ENCODE measurements at places on chromosomes 1 and 21.

DNA sequence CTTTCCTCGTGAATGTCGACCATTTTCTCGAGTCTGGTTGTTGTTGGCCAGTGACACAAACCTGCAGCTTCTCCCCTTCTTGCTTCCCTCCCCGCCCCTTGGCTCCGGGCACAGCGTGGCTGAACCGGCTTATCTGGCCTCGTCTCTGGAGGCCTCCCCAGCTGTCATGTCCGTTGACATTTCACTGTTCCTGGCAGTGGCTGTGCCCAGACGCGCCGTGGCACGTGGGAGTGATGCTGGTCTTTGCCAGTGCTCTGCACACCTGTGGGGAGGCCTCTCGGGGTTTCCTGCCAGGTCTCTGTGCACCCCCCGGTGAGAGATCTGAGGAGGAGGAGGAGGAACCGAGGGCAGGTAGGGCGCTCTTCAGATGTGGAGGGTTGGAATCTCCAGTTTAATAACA, 23.7 kb downstream of the SKI start:
- peak overlapping the region; percentile 7 for H3K27ac ChIP-seq
- H3K4me3 ChIP-seq = no peak overlapping the region
- H3K27me3 ChIP-seq = no peaks in the 10 kb centered on the region
- peaks cover 18% of the 10 kb centered on the region for H3K36me3 ChIP-seq

DNA sequence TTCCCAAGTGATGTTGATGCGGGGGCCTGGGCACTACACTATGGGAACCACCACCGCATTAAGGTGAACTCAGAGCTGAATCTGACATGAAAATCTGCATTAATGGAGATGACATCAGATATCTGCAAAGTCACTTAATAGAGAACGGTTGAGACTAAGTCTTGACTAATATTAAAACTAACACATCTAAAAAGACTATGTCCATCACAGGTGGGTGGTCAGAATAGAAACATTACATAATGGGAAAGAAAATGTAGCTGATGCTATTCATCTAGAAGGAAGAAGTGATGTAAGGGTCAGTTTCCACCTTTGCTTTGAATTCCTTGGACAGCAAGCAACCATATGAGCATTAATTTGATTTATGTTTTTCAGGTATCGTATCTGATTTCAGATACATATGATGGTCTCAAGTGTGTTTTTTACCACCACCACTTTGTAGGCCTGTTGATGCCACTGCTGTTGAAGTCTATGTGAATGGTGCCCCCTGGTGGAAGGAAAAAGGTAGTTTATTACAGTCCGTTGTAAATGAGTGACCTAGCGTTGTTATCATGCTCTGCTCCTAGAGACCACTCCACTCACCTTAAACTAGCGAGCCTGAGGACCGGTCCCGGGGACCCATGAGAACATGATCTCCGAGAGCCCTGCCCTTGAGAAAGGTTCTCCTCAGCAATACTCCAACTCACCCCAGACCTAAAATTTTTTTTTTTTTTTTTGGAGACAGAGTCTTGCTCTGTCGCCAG, 73.5 kb downstream of the BACH1 start:
- no peak overlapping the region for H3K27ac ChIP-seq
- no peak overlapping the region for H3K4me3 ChIP-seq
- peak; percentile 91 for DNase-seq
- H3K36me3 ChIP-seq = no peaks in the 10 kb centered on the region
- no peaks in the 10 kb centered on the region for H3K4me1 ChIP-seq

- no peak overlapping the region for H3K4me3 ChIP-seq
- H3K36me3 ChIP-seq = no peaks in the 10 kb centered on the region
- no peak overlapping the region for H3K27ac ChIP-seq
- peaks cover 64% of the 10 kb centered on the region for H3K4me1 ChIP-seq
- H3K27me3 ChIP-seq = no peaks in the 10 kb centered on the region
- DNase-seq = no peak
Measured at GRCh38 chr1:224505454-224506093, 71.0 kb upstream of the WDR26 start.

GRCh38 chr1:34856697-34857096, 2.9 kb downstream of the SMIM12 start:
- H3K27ac ChIP-seq = no peak overlapping the region
- no peak for DNase-seq
- H3K27me3 ChIP-seq = no peaks in the 10 kb centered on the region
- H3K4me1 ChIP-seq = peaks cover 30% of the 10 kb centered on the region

DNA sequence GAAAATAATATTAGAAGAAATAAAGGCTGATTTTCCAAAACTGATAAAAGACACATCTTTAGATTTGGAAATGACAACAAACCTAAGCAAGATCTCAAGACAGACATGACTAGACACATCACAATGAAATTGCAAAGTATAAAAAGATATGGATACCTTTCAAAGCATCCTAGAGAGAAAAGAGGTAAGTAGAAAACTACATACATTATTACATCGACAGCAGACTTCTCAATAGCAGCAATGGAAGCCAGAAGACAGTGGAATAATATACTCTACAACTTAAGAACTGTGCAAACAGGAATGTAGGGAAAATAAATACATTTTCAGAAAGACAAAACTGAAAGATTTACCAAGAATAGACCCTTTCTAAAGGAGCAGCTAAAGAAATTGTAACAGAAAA, 50.2 kb downstream of the DENND1B start:
- peak; percentile 10 for DNase-seq
- no peak overlapping the region for H3K27ac ChIP-seq
- H3K4me3 ChIP-seq = no peak overlapping the region
- H3K36me3 ChIP-seq = no peaks in the 10 kb centered on the region
- no peaks in the 10 kb centered on the region for H3K4me1 ChIP-seq

GRCh38 chr1:167532964-167533824, 14.9 kb upstream of the CD247 start:
- no peak overlapping the region for H3K4me3 ChIP-seq
- H3K27me3 ChIP-seq = no peaks in the 10 kb centered on the region
- no peaks in the 10 kb centered on the region for H3K36me3 ChIP-seq
- no peaks in the 10 kb centered on the region for H3K4me1 ChIP-seq
- DNase-seq = no peak

- peaks cover 42% of the 10 kb centered on the region for H3K36me3 ChIP-seq
- peak overlapping the region; percentile 61 for H3K27ac ChIP-seq
Measured at GRCh38 chr1:154944401-154945159, 8.1 kb upstream of the PMVK start.

DNA sequence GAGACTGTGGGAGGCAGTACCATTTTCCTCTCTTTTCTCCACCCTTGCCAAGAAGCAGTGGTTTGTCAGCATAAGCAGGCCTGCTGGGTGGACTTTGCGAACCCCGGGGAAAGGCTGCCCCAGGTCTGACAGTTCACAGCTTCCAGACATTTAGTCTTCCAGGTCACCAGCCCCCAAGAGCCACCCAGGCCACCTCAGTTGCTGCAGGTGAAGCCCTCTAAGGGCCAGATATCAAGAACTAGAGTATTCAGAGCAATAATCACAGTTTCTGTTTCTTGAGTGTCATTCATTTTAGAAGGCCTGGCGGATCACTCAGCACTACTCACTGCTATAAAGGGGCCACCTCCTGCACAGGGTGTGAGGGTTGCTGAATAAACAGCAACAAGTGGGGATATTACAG, 9.5 kb upstream of the ADORA3 start:
- no peak for DNase-seq
- no peak overlapping the region for H3K27ac ChIP-seq
- no peaks in the 10 kb centered on the region for H3K36me3 ChIP-seq
- H3K4me3 ChIP-seq = no peak overlapping the region
- H3K4me1 ChIP-seq = peaks cover 65% of the 10 kb centered on the region
- no peaks in the 10 kb centered on the region for H3K27me3 ChIP-seq

- DNase-seq = no peak
- H3K36me3 ChIP-seq = no peaks in the 10 kb centered on the region
- H3K27ac ChIP-seq = no peak overlapping the region
- H3K27me3 ChIP-seq = no peaks in the 10 kb centered on the region
- no peak overlapping the region for H3K4me3 ChIP-seq
Measured at GRCh38 chr1:67314696-67315095, 7.0 kb downstream of the IL12RB2 start.

DNA sequence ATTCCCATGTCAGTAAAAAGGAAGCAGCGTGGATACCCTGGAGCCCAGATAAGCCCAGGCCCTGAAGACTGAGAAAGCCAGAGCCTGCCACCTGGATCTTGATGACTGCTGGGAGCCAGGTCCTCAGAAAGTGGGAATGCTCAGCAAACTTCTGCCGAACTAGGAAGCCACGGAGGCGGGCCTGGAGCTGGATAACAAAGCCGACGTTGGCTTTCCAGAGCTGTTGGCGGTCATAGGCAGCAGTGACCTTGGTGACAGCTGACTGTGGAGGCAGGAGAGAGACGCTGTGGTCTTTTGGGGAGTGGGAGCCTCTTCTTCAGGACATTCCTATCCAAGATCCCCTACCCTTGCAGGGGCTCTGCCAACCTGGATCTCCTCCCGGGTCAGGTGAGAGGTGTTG, 24.4 kb downstream of the IQGAP3 start:
- peaks cover 16% of the 10 kb centered on the region for H3K36me3 ChIP-seq
- H3K4me3 ChIP-seq = no peak overlapping the region
- no peak overlapping the region for H3K27ac ChIP-seq
- no peaks in the 10 kb centered on the region for H3K27me3 ChIP-seq
- DNase-seq = no peak
- no peaks in the 10 kb centered on the region for H3K4me1 ChIP-seq

DNA sequence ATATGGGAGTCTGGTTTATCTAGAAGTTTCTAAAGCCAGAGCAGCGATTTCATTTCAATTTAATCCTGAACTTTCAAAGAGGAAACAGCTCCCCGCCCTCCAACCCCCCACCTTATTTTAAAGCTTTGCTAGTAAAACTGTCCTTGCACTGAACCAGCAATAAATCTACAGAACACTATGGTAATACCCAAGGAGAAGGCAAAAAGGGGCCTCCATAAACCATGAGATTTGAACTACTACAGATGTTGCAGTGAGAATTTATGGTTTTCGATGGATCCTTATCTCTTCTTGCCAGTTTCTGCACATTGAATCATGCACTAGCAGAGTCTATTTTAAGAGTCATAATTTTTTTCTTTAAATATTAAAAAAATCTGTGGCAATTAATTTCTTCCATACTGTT, 64.8 kb upstream of the BEND5 start:
- H3K4me3 ChIP-seq = no peak overlapping the region
- DNase-seq = no peak
- no peak overlapping the region for H3K27ac ChIP-seq
- no peaks in the 10 kb centered on the region for H3K27me3 ChIP-seq

DNA sequence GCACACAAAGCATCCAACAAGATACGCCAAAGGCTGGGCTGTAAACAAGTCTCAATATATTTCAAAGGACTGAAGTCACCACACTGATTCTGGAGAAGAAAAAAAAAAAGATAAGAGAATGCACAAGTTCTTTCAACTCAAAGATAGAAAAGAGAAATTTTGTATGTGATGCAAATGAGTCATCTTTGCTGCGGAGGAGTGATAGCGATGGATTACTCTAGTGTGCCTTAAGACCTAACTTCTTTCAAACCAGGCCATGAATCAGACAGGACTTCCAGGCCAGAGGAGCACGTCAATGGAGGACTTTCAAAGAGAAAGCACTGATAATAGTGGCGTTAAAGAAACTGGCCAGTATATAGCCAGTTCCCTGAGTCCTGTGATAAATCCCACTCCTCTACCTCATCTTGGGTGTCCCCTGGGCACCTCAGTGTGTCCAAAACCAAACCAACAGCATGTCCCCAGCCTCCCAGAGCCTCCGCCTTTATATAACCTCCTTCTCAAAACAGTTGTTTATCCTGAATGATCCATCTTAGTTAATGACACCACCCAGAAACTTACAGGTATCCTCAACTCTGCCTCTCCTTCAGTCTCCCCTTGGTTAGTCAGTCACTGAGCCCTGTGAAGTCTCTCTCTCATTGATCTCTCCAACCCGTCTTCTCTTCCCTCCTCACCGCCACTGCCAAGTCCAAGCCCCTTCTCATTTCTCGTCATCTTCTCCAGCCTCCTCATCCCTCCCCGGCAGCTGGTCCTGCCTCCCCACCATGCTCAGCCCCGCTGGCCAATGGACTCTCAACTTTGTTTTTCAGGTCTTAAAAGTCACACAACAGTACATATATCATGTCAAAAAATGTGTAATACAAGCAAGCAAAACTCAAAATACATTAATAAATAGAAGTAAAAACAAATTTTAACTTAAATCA, 47.2 kb upstream of the IFFO2 start:
- peaks cover 31% of the 10 kb centered on the region for H3K4me1 ChIP-seq
- no peak overlapping the region for H3K4me3 ChIP-seq
- H3K27ac ChIP-seq = no peak overlapping the region
- H3K36me3 ChIP-seq = no peaks in the 10 kb centered on the region

DNA sequence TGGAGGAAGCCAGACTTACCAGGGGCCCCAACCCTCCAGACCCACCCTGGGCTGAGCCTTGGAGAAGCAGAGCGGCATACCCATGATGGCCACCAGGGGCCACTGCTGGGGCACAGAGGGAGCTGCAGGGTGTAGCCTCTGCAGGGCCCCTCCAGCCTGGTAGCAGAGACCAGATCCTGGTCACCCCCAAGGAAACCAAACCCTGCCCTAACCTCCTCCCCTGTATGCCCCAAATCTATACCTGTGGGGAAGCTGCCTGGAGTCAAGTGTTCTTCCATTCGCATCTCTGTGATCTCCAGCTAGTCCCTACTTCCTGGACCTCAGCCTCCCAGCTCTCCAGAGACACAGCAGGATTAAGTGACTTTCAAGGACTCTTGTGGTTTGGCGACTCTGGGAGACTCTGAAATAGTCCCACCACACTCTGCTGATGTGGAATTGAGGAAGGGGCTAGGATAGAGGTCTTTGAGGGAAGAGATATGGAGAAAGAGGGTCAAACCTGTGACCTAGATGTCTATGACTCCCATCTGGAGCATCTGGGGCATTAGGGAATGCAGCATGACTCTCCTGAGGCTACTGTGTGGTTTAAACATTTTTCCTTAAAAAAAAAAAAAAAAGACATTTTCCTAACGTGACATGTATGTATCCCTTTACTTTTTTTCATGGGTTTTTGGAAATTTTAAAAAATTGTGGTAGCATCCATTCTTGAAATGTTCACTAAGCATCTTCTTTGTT, 119.2 kb upstream of the IPO9 start:
- peaks cover 48% of the 10 kb centered on the region for H3K4me1 ChIP-seq
- no peak overlapping the region for H3K27ac ChIP-seq
- no peaks in the 10 kb centered on the region for H3K36me3 ChIP-seq
- no peak overlapping the region for H3K4me3 ChIP-seq
- DNase-seq = peak; percentile 83

GRCh38 chr1:211198880-211199279, 60.3 kb upstream of the RCOR3 start:
- H3K27ac ChIP-seq = no peak overlapping the region
- H3K36me3 ChIP-seq = no peaks in the 10 kb centered on the region
- peaks cover 3% of the 10 kb centered on the region for H3K27me3 ChIP-seq
- no peaks in the 10 kb centered on the region for H3K4me1 ChIP-seq
- no peak overlapping the region for H3K4me3 ChIP-seq

- no peak overlapping the region for H3K4me3 ChIP-seq
- no peak for DNase-seq
- no peaks in the 10 kb centered on the region for H3K4me1 ChIP-seq
- no peaks in the 10 kb centered on the region for H3K27me3 ChIP-seq
- no peak overlapping the region for H3K27ac ChIP-seq
Measured at GRCh38 chr1:115412733-115413132, 74.7 kb upstream of the NGF start.

DNA sequence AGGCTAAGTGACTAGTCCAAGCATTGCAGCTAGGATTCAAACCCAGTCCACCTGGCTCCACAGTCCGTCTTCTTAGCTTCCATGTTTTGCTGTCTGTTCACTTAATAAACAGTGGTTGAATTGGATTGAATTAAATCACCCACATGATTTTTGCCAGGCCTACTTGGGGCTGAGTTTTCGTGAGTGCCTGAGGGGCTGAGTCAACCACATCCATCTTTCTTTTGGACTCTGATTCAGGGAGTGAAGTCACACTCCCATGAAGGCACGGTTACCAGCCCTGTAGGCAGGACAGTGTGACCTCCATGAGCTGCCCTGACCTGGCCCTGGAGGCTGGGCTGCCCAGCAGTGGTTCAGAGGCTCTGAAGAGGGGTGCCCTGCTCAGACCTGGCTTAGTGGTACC, 123.7 kb downstream of the ACTL8 start:
- no peak overlapping the region for H3K27ac ChIP-seq
- H3K36me3 ChIP-seq = no peaks in the 10 kb centered on the region
- no peak overlapping the region for H3K4me3 ChIP-seq
